ENCODE measurements at places on chromosomes 4 and X. TPM values are rescaled to one million over a fixed set of nuclear protein-coding genes. Genes with fewer than 3 reads are reported as not detected.

The SAGE1 gene
- not detected for polyA plus RNA-seq

GRCh38 chr4:112279025-112279881 lies 6.5 kb downstream of the TIFA start:
- DNase-seq, result no peak

GRCh38 chr4:138199568-138200235 lies 42.4 kb downstream of the SLC7A11 start:
- DNase-seq, result no peak

- no peak for DNase-seq
These were observed 92.5 kb upstream of the MAMLD1 start for GRCh38 chrX:150270622-150271021.

The PAK3 gene
- 1.4 TPM for polyA plus RNA-seq

Data from brain (organoid and tissue), 16 donors.